ENCODE measurements at places on chromosomes 7 and 10.

- DNase-seq: no peak
These were observed 436.7 kb downstream of the CCSER2 start for GRCh38 chr10:84765086-84765485.

- DNase-seq: no peak
These were observed 442 bp downstream of the CYP26C1 start for GRCh38 chr10:93060887-93061593.

GRCh38 chr10:125848857-125849256, 25.5 kb downstream of the BCCIP start:
- no peak for DNase-seq

- DNase-seq: no peak
These were observed 245.2 kb downstream of the ABCA13 start for GRCh38 chr7:48416327-48416908.

DNA sequence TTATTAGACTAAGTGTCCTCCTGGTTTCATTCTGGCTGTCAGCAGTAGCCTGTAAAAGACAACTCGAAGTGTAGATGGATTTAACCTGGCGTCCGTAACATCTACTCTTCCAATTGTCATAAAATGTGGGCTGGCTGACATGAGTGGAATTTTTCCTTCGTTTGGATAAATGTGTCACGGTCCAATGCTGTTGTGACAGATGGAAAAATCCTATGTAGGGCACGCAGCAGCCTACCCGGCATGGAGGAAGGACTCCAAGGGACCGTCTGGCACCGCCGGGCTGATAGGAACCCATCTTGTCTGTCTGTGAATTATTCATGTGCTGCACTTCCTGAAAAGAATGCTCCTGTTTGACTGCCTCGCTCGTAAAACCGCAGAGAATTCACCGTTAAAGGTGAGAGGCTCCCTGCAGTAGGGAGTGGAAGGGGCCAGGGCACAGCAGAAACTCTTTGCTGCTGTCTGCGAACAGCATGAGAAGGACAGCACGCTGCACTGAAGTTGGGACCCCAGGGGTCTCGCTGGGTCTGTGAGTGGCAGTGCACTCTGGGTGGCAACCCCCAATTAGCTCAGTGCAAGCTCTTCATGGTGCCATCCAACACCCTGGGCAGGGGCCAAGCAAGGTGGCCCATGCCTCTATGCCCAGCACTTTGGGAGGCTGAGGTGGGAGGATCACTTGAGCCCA, 1.6 kb upstream of the ORAI2 start:
- peak; percentile 69 for DNase-seq

DNA sequence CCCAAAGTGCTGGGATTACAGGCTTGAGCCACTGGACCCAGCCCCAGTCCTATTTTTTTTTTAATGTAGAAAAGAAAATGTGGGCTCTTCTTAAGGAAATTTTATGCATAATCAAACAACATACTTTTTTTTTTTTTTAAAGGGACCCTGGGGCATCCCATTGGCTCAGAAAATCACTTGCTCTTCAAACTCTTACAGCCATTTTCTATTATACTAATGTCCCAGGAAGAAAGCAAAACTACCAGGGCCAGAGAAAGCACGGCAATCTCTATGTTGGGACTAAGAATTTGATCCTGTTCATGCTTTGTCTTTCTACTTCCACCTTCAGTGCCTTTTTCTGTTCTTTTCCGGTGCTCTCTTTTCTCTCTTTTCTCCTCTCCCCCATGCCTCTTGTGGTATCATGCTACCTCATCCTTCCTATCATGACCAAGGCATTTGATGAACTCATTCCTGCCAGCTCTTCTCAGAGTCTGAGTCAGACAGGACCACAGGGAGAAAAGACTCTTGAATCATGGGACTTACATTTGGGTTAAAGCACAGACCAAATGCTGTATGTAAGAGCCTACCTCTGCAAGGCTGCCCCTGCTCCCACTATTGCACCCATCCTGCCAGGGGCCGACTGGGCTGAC, 76.4 kb upstream of the CCNY start:
- DNase-seq: no peak

DNA sequence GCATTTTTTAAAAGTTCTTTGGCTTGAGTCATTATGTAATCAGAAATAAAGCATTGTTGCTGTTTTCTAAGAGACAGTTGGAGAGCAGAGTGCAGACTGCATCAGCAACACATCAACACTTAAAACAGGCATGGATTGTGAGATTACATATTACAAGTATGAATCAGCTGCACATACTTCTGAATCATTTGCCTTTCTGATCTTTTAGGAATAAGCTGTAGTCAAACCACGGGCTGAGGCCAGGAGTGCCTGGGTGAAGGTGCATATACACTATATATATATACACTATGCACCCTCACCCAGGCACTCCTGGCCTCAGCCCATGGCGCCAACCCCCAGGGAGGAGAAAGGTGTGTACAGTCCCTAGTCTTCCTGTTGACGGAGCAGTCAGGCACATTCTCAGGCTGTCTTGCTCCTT, 52.4 kb upstream of the DLX6 start:
- no peak for DNase-seq

All from endodermal cell (in vitro differentiated cells).